Stimulated activated CD8-positive, alpha-beta memory T cell treated with anti-CD3 and anti-CD28 coated beads, Interleukin-2, amount 100 ng/mL, for 48 hours (primary cell): ENCODE measurements at places on chromosomes 3 and 15.

- DNase-seq, result no peak
Measured at GRCh38 chr3:20097015-20097414, 56.8 kb downstream of the KAT2B start.

DNA sequence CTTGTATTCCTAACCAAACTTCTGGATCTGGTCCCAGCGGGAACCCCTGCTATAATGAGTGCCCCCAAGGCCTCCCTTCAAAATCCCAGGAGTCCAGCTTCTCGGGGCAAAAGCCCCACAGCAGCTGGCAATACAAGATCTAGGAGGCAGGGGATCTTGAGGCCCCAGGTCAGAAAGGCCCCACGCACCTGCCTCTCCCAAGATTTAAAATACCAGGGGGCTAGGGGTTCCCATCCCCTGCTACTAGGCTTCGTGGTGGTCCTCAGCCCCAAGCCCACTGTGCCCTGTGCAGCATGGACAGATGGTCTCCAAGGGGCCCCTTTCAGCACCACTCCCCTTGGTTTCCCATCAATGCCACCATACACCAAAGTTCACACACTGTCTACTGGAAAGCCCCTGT lies 15.8 kb upstream of the CYP11A1 start:
- no peak for DNase-seq

DNA sequence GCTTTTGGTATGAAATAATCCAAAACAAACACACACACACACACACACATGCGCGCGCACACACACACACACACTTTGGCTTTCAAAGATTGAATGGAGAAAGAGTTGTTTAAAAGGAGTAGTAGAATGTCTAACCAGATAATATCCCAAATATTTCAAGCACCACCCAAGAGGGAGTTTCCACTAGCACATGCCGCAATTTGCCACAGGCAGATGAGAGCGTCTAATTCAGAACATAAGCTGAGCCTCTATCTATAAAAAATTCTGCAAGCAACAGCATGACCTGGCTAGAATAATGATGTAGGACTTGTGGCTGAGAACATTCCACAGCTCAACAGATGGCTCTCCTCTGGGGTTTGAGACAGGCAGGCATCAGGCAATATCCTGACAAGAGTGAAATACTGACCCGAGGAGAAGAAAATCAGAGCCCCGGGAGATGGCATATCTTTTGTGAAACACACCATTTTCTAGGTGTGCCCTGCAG lies 302.5 kb upstream of the GADL1 start:
- no peak for DNase-seq

DNA sequence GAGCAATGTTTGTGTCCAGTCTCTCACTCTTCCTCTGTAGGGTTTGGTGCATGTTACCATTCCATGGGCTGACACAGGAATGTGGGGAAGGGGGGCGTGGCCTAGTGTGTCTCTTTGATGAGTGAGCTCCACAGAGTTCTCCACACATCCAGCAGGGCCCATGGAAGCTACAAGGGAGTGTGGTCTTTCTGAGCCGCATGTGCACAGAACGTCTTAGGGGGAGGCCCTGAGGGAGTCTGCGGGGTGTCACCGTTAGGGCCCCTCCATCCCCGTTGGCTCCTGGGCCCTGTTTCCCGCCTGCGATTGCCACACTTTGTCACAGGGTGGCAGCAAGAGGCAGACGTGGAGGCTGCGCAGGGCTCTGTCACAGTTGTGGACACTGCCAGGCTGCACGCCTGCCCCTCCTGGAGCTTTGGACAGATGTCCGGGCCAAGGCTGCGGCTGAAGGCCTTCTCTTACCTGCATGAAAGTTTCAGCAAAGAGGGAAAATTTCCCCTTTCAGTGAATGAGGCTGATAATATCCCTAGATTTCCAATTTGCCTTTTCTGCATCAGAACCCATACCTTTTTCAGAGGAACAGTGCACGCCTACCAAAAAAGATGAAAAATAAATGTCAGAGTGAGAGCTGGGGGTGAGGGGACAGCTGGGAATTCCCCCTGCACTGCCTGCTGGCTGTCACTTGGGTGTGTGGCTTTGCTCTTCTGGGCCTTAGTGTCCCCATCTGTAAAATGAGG lies 24.3 kb downstream of the CACNA2D3 start:
- no peak for DNase-seq
